NCI-H2081 (cell line): ENCODE measurements at places on chromosomes 2 and 18.
A peak's percentile ranks its signal among the peaks of the same experiment; 100 is the strongest.

DNA sequence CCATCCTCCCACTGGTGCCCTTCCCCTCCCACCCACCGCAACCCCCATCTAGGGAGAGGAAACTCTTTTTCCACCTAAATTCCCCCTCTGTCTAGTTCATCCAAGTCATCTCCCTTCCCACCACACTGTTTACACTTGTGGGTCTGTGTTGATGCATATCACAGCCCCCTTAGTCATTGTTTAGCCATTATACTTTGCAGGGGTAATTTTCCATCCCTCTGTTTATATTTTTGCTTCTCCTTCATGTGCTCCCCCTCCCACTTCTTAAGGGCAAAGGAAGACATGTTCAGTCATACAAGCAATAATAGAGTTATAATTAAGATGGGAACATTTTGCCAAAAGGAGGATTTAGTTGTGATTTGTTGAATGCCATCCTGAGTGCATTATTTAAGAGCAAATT, 187.8 kb upstream of the TNP1 start:
- DNase-seq, result no peak

- peak; percentile 27 for DNase-seq
Observed at GRCh38 chr18:33113416-33113815, 327.1 kb downstream of the CCDC178 start.

DNA sequence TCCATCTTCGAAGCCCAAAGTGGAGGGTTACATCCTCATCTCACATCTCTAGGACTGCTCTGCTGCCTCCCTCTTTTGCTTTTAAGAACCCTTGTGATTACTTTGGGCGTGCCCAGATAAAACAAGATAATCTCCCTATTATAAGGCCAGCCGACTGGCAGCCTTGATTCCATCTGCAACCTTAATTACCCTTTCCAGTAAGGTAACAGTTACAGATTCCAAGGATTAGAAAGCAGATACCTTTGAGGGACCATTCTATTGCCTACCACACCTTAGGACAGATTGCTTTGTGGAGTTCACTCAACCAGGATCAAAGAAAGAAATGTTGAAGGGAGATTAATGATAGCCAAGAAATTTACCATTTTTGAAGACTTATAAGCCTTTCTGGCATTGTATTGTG, 250.8 kb upstream of the ACVR2A start:
- DNase-seq, result no peak

DNA sequence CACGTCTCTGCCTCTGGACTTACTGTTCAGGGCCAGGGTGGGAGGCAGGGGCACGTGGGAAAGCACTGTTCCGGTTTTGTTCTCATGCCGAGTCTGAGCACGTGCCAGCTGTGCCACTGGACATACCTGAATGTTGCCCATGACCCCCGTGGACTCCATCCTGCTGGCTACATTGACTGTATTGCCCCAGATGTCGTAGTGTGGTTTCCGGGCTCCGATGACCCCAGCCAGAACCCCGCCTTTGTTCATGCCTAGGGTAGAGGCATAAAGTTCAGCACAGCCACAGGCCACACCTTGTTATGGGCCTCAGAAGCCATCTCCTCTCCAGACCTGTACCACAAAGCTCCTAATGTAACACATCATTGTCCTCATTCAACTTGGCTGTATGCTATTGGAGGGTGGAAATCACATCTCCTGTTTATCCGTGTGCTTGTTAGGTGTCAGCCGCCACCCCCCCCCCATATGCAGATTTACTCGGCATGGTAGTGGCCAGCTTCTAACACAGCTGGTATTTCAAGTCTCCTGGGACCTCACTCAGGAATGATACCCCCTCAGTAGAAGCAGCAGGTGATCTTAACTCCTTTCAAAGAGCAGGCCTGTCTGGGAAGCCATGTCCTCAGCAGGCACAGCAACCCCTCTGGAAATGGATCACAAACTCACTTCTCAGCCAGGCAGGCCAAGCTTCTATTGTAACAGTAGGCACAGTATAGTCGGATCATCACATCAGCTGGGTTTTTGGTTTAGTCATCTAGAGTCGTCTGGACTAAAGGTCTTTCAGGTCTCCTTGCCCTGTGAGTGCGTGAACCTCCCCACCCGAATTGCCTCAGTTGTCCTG, 27.6 kb downstream of the CENPO start:
- DNase-seq, result no peak

GRCh38 chr2:8580316-8581233, 101.3 kb upstream of the ID2 start:
- DNase-seq, result no peak

- DNase-seq, result no peak
Observed at GRCh38 chr18:45324495-45325113, 290.7 kb upstream of the SLC14A2 start.

DNA sequence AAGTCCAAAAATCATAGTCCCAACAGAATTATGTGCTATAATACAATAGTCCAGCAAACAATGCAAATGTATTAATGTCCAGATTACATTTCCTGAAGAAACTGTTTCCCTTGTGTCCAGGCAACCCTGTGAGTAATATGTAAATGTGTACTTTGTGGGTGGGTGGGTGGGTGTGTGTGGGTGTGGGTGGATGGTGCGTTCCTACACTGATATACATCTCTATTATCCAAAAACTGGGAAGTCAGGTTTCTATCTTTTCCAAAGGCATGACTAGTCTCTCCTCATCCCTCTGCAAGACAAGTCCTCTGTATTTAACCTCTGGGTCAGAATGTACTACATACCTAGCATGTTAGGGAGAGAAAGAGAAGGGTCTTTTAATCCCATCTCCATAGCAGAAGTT, 71.6 kb downstream of the LNPK start:
- no peak for DNase-seq

DNA sequence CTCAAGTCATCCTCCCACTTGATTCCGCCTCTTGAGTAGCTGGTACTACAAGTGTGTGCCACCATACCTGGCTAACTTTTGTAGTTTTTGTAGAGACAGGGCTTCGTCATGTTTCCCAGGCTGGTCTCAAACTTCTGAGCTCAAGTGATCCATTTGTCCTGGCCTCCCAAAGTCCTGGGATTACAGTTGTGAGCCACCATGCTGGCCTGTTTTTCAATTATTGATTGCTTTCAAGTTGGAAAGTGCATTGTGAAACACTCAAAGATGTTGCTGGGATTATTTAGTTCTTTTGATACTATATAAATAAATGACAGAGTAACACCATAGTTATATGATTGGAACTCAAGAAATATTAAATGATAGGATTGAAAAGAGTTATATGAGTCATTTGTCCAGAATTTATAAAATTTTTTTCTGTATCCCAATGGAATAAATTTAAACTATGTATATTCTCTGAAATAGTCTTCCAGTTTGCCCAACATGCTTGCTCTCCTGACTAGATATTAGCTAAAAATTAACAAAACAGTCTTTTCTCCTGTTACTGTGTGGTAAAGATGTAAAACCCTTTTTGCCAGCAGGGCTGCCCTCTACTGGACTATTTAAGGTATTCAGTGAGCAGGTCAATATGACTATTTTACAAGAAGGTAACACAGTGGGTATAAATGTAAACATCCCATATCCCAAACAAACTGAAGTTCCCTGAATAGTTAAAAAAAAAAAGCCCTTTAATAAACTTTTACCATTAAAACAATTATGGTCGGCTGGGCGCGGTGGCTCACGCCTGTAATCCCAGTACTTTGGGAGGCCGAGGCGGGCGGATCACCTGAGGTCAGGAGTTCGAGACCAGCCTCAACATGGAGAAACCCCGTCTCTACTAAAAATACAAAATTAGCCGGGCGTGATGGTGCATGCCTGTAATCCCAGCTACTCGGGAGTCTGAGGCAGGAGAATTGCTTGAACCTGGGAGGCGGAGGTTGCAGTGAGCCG, 42.7 kb downstream of the ACSL3 start:
- DNase-seq, result peak; percentile 45

- no peak for DNase-seq
Observed at GRCh38 chr2:196234672-196235071, 63.3 kb upstream of the STK17B start.

DNA sequence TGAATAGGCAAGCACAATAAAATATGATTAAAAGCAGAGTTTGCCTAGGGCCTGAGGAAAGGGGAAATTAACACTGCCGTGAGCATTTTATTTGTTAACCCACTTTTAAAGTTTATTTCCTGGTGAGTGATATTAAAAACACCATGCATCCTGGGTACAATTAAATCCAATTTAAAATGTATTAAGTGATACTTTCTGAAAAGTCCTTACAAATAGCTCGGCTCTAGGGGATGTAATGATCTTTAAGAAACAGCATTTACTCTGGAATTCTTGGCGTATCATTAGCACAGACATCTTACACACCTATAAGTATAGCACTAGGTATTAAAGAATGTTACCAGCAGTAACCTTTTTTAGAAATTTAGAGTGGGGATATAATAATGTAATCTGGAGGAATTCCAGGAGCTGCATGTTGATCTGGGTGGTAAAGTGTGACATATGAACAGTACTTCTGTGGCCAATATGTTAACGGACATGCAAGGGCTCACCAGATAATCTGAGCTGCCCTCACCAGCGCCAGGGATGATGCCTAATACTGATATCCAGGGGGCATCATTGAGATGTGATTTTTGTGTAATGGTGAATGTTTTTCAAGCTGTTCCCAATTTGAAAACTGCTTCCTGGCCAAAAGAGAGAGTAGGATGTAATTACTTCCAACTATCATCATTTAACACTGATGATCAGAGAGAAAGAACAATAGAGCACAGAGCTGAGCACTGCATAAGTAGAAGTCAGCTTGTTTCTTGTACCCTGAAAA, 235.9 kb downstream of the DSEL start:
- DNase-seq, result no peak

- no peak for DNase-seq
Observed at GRCh38 chr2:134611316-134611715, 107.5 kb downstream of the TMEM163 start.

- no peak for DNase-seq
Observed at GRCh38 chr2:61640406-61640805, 102.2 kb upstream of the XPO1 start.

GRCh38 chr2:11930211-11930761, 183.9 kb downstream of the LPIN1 start:
- peak; percentile 2 for DNase-seq

GRCh38 chr18:79211844-79212243, 142.7 kb downstream of the ATP9B start:
- DNase-seq, result no peak

DNA sequence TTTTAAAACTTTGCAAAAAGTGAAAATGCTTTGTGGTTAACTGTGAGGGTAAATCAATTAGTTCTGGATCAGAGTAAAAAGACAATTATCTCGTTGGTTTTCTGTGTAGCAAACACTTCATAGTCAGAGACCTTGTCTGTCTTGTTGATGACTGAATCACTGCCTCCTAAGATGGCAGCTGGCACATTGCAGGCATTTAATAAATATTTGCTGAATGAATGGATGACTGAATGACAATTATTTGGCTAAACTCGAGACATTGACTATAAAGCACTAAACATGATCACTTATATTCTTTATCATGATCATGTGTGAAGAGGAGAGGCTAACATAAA, 96.2 kb downstream of the MAIP1 start:
- no peak for DNase-seq

GRCh38 chr2:127084611-127085316, 22.2 kb downstream of the BIN1 start:
- no peak for DNase-seq

DNA sequence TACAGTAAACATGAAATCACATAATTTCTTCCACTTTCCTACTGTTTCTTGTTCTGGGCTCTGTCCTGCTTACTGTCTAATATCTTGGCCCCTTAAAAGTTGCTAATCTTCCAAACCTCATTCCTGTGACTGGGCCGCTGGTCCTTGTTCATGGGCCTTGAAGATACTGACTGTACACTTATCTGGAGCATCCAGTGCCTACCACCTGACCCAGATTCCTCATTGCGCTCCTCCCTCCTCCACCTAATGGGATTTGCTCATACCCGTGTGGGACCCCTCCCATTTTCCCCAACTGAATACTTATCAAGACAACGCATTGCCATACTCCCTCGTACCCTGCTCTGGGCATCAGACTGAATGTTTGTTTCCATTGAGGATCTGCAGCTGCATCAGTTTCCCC, 6.1 kb upstream of the IL37 start:
- DNase-seq, result no peak

GRCh38 chr18:6731222-6731596, 1.7 kb downstream of the ARHGAP28 start:
- DNase-seq, result peak; percentile 66

DNA sequence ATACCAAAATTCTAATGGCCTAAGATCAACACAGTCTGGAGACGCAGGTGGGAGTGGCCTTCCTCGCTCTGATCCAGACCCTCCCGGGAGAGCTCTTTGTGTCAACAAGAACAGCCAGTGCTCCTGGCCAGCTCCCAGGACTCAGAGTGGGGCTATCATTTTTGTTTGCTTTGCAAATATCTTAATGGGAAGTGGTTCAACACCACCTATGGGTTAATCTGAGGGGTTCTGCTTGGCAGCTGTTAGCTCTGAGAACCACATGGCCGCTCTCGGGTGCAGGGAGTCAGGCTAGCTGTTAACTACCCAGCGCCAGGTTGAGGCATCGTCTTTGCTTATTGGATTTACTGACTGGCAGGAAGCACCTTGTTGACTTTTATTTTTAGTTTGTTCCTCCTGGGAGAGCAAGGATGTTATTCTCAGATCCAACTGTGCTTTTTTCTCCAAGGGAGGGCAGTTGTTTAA, 184.8 kb upstream of the SP5 start:
- DNase-seq, result peak; percentile 96

- no peak for DNase-seq
Observed at GRCh38 chr2:143732871-143733270, 603.7 kb downstream of the ARHGAP15 start.

DNA sequence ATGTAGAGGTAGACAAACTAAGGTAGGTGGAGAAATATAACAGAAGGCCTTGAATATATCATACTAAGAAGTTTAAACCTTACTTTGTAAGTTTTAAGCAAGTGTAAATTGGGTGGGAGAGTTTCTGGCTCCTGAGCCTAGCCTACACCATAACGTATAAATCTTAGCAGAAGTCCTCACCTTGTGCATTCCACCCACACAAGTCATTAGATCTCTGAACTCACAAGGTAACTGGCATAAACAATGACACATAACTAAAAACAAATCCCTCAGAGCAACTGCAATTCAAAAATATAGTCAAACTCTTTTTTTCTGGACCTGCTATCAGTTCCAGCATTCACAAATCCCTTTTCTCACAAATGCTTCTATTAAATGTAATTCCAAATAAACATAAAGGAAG, 9.4 kb downstream of the REV1 start:
- DNase-seq, result no peak

GRCh38 chr2:25310965-25311864, 30.5 kb downstream of the DNMT3A start:
- peak; percentile 100 for DNase-seq

GRCh38 chr2:177287814-177288213, 23.3 kb upstream of the NFE2L2 start:
- DNase-seq, result no peak
